ENCODE measurements at places on chromosomes 12 and 14. TPM values are rescaled to one million over a fixed set of nuclear protein-coding genes. Genes with fewer than 3 reads are reported as not detected.

TAS2R7 gene
- not detected for total RNA-seq

FOXA1 gene
- total RNA-seq: not detected

KRT85 gene
- total RNA-seq: not detected

CLEC4D gene
- total RNA-seq: not detected

GRCh38 chr14:72812292-72812851 lies 81.5 kb downstream of the DPF3 start:
- no peak overlapping the region for H3K4me3 ChIP-seq
- H3K4me1 ChIP-seq: peaks cover 21% of the 10 kb centered on the region
- peaks cover 4% of the 10 kb centered on the region for H3K27me3 ChIP-seq
- no peak overlapping the region for H3K27ac ChIP-seq
- DNase-seq: no peak

DNA sequence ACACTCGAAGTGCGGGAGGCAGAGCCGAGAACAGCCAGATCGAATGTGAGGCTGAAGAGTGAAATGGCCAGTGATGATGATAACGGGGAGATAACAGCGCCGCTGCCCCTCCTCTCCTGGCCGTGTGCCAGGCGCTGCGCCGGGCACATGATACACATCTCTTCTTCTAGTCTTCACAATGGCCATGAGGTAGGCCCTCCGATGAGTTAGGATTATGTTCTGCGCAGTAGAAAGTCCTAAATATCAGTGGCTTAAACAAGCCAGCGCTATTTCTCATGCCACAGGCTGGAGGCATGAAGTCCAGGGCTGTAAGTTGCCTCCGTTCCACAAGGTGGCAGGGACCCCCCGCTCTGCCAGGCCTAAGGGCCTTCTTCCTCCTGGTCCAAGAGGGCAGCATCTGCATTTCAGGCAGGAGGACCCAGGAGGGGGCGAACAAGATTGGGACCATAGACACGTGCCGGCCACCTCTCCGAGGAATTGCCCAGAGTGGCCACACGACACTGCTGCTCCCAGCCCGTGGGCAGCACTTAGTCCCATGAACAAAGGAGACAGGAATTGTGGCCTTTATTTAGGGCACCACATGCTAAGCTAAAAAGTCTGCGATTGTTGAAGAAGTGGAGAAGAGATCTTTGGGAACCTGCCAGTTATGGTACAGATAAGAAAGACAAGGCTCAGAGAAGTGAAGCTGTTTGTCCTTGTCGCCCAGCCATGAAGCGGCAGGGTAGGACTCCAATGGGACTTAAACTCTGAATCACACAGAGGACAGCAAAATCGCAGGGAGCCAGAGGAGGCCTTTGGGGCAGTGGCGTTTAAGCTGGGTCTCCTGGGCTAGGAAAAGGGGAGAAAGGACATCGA lies 10.9 kb upstream of the HVCN1 start:
- no peak overlapping the region for H3K4me3 ChIP-seq
- H3K27ac ChIP-seq: no peak overlapping the region
- peaks cover 18% of the 10 kb centered on the region for H3K4me1 ChIP-seq
- H3K36me3 ChIP-seq: no peaks in the 10 kb centered on the region

DNA sequence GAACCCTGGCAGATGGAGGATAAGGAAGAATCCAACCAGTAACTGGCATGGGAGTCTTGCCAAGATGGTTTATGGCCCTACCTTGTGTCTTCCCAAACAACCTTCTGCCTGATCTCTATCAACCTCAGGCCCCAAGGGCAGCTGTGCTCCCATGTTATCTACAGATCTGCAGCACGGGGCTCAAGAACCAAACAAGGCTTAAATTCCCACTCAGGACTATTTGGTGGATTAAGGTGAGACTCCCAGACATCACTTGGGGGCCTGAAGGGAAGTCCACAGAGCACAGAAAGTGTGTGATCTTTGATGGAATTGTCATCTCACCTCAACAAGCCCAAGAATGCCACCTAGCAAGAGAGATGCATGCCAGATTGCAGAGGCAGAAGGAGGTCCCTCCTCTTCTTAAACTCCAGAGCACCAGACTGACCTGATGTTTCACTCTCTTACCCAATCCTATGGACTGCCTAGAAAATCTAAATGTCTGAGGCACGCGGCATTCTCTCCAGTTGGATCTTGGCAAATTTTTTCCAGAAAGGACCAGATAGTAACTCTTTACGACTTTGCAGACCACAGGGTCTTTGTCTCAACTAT lies 759.5 kb upstream of the TBX3 start:
- H3K4me1 ChIP-seq: no peaks in the 10 kb centered on the region
- no peak overlapping the region for H3K4me3 ChIP-seq
- DNase-seq: no peak
- no peaks in the 10 kb centered on the region for H3K36me3 ChIP-seq
- no peak overlapping the region for H3K27ac ChIP-seq

DNA sequence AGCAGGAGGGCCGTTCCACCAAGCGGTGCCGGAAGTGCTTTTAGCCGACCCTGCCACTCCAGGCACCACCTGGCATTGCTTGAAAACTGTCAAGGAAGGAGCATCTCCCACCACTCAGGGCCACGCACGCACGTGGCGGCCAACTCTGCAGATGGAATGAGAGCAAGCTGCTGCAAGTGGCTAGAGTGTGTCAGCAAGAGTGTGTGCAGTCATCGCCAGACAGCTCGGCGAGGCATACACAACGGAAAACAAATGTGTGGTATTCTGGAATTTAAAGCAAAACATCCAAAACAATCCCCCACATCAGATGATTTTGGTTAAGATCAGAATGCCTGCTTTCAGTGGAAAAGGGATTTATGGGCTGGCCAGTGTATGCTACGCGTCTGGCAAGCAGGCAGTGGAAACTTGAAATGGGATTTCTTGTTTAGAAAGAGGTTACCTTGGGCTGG lies 11.2 kb downstream of the CD9 start:
- peaks cover 9% of the 10 kb centered on the region for H3K4me1 ChIP-seq
- H3K27ac ChIP-seq: no peak overlapping the region
- no peak overlapping the region for H3K4me3 ChIP-seq
- no peak for DNase-seq
- no peaks in the 10 kb centered on the region for H3K36me3 ChIP-seq

- no peak overlapping the region for H3K4me3 ChIP-seq
- no peaks in the 10 kb centered on the region for H3K36me3 ChIP-seq
- H3K27ac ChIP-seq: no peak overlapping the region
- DNase-seq: no peak
These were observed 99.1 kb downstream of the SYT1 start for GRCh38 chr12:78963439-78964227.

DNA sequence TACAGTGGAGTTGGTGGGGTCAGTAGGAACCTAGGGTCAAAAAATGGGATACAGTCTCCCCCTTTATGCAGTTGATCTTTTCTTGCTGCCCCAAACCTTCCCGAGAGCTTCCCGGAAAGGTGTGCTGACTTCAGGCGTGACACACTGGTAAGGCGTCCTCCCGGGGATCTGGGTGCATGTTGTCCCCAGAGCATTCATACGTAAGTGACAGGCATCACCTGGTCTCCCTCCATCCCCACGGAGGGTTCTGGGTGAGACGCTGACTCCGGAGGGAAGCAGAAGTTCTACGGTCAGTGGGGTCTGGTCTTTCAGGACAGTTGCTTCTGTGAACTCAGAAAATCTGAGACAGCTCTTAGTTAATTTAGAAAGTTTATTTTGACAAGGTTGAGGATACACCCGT lies 159.6 kb upstream of the RTL1 start:
- H3K27ac ChIP-seq: no peak overlapping the region
- H3K4me3 ChIP-seq: no peak overlapping the region
- no peak for DNase-seq
- H3K4me1 ChIP-seq: no peaks in the 10 kb centered on the region
- no peaks in the 10 kb centered on the region for H3K36me3 ChIP-seq
- no peaks in the 10 kb centered on the region for H3K27me3 ChIP-seq

GRCh38 chr12:106745181-106745745 lies 29.2 kb upstream of the RIC8B start:
- peaks cover 2% of the 10 kb centered on the region for H3K36me3 ChIP-seq
- peaks cover 30% of the 10 kb centered on the region for H3K4me1 ChIP-seq
- no peak overlapping the region for H3K4me3 ChIP-seq
- H3K27me3 ChIP-seq: peaks cover 5% of the 10 kb centered on the region

DNA sequence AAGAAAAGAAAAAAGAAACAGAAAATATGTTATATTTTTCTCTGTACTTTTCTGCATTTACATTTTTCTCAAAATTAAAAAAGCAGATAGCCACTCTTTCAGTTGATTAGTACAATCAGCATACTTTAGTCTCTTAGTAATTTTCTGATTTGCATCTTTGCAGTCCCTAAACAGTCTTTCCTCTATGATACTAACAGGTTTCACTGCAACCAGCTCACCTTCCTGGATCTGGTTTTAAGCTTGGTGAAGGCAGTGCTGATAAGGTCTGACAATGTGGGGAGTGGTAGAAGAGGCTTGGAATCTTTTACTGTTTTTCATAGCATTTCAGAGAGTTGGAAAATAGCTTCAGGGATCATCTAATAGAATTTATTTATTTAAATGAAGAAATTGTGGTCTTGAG lies 457.6 kb downstream of the ZFP36L1 start:
- no peaks in the 10 kb centered on the region for H3K36me3 ChIP-seq
- no peak for DNase-seq
- H3K4me1 ChIP-seq: peaks cover 18% of the 10 kb centered on the region
- H3K27me3 ChIP-seq: no peaks in the 10 kb centered on the region
- H3K4me3 ChIP-seq: no peak overlapping the region

GRCh38 chr14:45222485-45223262 lies 30.3 kb downstream of the MIS18BP1 start:
- H3K27ac ChIP-seq: peak overlapping the region; percentile 48
- no peaks in the 10 kb centered on the region for H3K27me3 ChIP-seq
- peaks cover 56% of the 10 kb centered on the region for H3K36me3 ChIP-seq
- no peak for DNase-seq

GRCh38 chr12:116616536-116617248 lies 57.5 kb downstream of the MAP1LC3B2 start:
- H3K36me3 ChIP-seq: no peaks in the 10 kb centered on the region
- DNase-seq: no peak
- H3K27me3 ChIP-seq: peaks cover 3% of the 10 kb centered on the region
- H3K4me3 ChIP-seq: no peak overlapping the region
- no peaks in the 10 kb centered on the region for H3K4me1 ChIP-seq
